ENCODE measurements at places on chromosomes 1 and 21.
A peak's percentile ranks its signal among the peaks of the same experiment; 100 is the strongest.

DNA sequence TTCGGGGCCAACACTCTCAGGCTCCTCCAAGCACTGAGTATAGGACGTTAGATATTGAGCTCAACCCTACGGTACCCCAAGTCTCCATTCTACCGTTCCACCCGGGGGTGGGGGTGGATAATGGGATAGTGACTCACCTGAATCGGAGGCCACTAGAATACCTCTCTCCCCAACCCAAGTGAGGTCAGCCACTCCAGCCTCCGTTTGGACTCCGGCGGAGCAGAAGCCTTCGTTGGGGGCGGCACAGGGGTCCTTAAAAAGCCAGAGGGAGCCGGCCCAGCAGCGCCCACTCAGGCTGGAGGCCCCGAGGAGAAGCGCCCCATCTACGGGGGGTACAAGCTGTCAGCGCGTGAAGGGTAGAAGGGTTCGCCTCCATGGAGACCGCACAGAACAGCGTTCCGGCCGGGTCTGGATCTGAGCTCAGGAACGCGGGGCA, 556 bp downstream of the WDR77 start:
- peak; percentile 50 for DNase-seq

DNA sequence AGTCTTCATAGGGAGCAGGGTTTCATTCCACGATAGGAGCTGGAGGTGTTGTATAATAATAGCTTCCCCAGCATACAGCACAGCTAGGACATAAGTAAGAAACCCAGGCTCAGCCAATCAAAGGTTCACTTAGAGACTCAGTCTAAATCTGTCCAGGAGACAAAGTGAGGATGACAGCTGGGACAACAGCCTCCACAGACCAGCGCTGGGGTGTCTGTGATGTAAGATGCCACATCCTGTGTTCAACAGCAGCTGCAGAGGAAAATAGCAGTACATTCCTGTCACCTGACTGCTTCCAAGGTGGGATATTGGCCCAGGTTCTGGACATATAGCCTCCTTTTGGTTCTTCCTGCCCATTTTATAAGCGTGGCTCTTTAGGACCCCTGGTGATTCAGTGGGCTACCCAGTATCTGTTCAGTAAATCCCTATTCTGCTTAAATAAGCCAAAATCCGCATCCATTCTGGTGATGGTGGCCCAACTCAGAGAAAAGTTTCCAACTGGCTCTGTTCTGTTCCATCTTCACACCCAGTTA, 176.8 kb upstream of the SYT6 start:
- DNase-seq = no peak

DNA sequence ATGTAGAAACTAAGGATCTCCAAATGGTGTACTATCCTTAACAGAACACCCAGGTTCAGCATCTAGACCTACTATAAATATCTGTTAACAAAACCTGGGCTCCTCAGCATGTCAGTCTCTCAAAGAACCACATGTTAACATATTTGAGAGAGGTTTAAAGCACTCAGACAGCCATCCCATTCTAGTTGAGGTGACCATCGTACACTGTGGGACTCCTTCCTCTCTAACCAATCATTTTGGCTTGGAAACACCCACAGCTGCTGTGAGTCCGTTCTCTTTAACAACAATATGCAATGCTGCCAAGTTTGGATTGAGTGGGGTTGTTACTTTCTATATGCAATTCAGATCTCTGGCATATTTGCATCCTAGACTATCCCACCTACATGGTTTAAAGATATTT, 105.8 kb downstream of the MRPL39 start:
- DNase-seq = no peak

GRCh38 chr1:10632691-10633090, 157.9 kb downstream of the PEX14 start:
- DNase-seq = no peak

DNA sequence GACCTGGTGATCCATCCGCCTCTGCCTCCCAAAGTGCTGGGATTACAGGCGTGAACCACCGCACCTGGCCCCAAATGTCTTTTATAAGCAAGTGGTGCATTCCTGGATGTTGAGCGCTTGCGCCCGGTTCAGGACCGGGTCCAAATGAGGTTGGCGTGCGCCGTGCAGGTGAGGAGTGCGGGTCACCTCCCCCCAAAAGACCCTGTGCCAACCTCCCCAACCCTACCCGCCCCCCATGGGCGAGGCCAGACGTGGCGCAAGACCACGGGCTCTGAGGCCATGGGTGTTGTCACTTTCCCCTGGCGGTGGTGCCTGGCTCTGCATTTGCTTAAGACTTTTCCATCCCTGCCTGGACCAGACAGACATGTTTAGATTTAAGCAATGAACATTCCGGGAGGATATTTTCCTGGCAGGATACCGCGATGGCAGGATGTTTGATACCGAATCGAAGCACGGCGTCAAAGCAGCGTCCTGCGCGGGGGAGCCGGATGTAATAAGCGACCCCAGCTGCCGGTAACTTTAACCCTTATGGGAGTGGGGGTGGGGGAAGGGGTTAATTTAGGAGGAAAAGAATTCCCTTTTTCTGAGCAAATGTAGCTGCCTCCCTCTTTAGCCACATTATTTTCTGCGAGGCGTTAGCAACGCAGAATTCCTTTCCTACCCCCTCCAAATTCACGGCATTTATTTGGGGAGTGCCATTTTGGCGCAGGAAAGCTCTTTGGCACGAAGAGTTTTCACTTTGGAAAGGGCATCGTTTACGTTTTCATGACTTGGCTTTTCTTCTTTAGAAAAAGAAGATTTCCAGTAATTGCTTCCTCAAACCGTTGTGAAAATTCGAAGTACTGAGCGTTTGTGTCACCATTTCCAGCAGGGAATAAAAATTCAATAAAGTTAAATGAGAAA, 27.8 kb upstream of the RNF187 start:
- peak; percentile 89 for DNase-seq

DNA sequence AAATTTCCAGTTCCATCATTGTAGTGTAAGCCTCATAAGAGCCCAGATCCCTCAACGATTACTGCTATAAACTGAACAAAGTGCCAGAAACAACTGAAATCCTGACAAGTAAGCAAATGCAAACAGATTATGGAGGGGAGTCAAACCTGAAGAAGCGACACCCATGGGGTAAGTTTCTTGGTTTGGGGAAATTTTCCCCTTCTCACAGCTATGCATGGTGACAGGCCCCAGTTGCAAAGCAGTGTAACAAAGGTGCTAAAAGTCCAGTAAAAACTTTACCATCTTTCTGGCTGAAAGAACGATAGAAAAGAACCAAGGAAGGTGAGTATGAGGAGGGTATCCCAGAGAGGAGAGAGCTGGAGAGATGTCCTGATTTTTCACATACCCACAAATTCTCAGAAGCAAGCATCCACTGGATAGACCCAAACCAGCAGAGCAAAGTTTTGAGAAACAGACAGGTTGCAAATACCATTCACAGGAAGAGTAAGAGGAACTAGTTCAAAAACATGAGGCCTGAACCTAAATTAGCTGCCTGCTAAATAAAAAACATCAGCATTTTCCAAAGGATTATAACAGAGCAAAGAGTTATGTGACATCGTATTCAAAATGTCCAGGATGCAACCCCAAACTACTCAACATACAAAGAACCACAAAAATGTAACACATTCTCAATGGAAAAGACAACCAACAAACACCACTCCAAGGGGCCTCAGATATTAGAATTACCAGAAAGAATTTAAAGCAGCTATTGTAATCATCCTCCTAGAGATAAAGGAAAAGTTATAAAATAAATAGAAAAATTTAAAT, 14.5 kb downstream of the SCYL3 start:
- DNase-seq = no peak

DNA sequence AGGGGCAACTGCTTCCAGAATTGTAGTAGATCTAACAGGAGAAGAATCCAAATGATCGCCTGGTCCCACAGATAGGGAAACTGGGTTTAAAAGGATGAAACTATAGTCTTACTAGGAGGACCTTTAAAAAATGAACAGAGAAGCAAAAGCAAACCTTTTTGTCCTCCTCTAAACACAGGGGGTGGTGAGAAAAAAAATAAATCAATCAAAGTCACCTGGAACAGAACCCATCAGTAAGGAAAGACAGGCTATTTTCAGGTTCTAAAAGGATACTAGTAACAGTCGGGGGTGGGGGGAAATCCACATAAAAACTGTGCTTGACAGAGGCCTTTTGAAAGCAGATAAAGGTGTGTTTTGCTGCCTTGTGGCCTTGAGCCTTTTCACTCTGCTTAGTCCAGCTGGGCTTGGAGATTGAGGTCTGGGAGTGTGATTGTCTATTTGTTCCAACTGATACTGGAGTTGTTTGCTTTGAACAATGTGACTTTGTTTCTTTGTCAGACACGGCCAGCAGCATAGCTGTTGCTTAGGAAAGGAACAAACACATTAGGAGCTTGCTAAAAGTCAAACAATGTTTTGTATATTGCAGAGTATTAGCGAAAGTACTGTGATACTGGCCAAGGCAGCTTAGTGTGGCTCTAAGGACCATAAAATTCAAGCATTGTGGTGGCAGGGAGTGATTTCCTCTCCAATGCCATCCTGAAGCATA, 141.1 kb upstream of the IRF2BP2 start:
- DNase-seq = no peak

DNA sequence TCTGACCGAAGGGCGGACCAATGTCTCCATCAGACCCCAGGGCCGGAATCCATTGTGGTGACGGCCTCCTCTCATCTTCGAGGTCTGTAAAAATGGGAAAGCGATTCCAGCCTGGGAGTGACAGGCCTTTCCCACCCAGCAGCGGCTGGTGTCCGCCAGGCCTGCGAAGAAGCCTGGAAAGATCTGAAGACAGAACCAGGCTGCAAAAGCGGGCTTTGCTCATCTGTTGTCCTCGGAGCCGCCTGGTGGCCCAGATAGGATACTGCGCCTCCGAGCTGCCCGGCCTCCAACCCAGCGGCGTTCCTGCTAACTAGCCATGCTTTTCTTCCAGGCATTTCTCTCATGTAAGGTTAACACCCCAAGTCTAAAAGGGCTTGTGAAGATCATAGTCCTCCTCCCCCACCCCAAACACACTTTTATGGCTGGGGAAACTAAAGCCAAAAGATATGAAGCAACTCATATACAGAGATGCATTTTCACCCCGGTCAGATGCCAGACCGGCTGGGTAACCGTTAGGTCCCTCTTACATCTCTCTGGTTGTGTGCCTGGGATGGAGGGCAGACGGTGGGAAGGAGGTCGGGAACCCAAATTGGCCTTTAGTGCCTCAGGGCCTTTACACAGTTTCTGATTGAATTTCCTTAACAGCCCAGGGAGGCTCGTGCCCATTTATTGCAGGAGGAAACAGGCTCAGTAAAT, 1.9 kb upstream of the DHRS3 start:
- DNase-seq = peak; percentile 94

DNA sequence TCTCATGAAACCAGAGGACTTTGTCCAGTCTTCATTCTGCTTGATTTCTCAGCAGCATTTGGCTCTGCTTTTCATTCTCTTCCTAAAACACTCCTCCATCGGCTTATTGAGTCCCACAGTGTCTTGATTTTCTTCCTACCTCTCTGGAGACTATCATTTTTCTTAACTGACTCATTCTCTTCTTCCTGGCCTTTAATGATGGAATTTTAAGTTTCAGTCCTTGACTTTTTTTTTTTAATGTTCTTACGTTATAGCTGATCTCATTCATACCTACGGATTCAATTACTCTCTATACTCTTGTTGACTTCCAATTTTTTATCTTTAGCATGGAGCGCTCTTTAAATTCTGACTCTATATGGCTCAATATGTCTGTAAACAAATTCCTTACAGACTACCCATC, 111.1 kb downstream of the NEK7 start:
- no peak for DNase-seq

DNA sequence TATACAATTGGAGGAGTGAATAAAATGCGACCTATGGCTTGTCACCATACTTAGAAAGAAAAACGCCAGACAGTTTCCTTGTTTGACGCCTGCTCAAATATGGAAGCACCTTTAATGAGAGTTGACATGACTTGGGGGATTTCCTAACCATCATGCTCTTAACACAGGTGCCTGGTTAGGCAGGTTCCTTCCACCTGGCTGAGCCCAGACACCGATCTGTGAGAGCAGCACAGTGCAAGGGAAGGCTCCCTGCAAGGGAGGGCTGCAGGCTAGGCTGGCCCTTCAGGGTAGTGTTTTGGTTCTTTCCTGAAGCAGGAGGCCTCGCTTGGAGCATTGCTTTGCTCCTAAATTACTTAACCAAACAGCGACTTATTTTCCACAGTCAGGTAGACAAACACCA, 24.6 kb upstream of the KLHDC8A start:
- DNase-seq = no peak

GRCh38 chr1:33163621-33164519, 18.0 kb downstream of the TRIM62 start:
- no peak for DNase-seq

DNA sequence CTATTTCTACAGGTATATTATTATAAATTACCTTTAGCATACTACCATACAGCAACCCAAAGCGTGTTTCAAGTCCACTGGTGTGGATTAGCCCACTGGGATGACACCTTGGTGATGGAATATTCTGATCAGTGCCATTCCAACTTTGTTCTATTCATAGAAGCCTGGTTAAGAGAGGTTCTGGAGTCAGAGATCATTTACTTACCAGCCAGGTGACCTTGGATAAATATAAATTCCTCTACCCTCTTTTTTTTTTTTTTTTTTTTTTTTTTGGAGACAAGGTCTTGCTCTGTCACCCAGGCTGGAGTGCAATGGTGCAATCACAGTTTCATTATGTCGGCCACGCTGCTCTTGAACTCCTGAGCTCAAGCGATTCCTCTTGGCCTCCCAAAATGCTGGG, at the start of gene SPATA45:
TSS of gene SPATA45 (minus strand) at position 101 of the 400 bp plus-strand sequence. CDS start 11,500 bp downstream, outside the sequence.
- DNase-seq = no peak

- DNase-seq = no peak
Observed at GRCh38 chr1:233143241-233143640, 152.3 kb downstream of the PCNX2 start.

DNA sequence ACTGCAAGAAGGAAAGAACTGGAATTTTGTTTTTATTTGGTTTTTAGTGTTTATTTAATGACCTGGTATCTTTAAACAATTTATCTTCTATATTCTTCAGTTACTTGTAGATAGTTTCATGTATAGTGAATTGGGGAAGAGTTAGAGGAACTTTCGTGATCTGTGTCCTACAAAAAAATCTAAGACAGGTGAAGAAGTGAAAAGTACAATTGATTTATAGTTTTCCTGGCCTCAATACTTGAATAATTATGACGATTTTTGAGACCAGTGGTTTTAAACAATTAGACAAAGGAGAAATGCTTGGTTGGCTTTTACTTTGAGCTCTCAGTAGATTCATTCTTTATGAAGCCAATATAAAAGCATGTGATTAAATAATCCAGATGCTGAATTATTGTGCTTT, 7.5 kb downstream of the MIER1 start:
- DNase-seq = no peak

DNA sequence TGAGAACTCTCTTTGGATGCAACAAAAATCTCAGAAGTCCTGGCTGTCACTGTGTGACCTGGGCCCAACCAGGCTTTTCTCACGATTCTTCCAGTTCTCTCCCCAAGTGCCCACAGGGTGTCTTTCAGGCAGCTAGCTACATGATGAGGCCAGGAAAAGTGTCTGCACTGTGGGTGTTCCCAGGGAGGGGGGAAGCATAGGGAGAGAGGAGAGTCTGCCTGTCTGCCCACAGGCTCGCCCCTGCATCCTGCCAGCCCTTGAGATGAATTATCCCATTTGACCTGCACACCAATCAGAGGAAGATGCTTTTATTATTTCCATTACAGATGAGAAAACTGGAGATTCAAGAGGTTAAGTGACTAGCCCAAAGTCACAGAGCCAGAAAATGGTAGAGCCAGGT, 27.8 kb downstream of the FOXO6 start:
- DNase-seq = no peak

GRCh38 chr1:200558866-200559459, 61.6 kb downstream of the KIF14 start:
- peak; percentile 45 for DNase-seq

- no peak for DNase-seq
Observed at GRCh38 chr1:208850442-208850841, 606.3 kb upstream of the PLXNA2 start.

GRCh38 chr1:46996659-46997281, 26.7 kb upstream of the CYP4X1 start:
- DNase-seq = no peak

- peak; percentile 1 for DNase-seq
Observed at GRCh38 chr1:173603056-173603591, at the start of gene SLC9C2. Gene SLC9C2 (minus strand): TSS chr1:173603072. CDS start chr1:173601776, 1,296 bp downstream.
